Ecto neural progenitor cell (in vitro differentiated cells): ENCODE measurements at places on chromosomes 13 and 19.

- DNase-seq = no peak
Measured at GRCh38 chr19:610071-610800, 20.6 kb downstream of the HCN2 start.

- DNase-seq = no peak
Measured at GRCh38 chr13:39111145-39111544, 72.9 kb downstream of the NHLRC3 start.

DNA sequence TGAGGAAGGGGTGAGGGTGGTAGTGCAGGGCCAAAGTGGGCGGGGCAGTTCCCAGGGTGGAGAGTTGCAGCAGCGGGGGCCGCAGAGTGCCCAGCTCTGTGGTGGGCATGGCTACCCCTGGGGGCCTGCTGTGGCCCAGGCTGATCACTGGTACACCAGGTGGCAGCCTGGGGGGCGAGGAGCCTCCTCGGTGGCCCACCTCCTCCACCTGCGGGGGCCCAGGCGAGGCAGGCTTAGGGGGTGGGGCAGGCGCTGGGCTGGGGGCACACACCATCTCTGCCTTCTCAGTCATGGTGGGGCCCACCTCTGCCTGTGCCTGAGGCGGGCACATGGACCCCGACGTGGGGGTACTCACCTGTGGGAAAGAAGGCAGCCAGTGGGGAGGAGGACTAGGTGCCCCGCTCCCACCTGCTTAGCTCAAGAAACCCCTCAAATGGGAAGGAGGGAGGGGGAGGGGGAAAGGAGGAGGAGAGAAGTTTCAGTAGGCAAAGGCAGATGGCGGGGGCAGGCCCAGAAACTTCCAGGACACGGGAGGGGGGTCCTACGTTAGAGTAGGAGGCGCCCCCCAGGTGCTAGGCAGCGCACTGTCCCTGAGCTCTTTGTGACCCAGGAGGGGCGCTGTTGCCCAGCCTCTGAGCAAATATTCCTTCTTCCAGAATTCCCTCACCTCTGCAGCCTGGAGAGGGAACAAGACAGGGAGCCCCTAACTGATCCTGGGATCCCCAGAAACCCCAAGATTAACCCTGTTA is 1.6 kb downstream of the LYL1 start:
- no peak for DNase-seq

GRCh38 chr19:13926010-13926409 is 12.2 kb downstream of the PODNL1 start:
- no peak for DNase-seq

DNA sequence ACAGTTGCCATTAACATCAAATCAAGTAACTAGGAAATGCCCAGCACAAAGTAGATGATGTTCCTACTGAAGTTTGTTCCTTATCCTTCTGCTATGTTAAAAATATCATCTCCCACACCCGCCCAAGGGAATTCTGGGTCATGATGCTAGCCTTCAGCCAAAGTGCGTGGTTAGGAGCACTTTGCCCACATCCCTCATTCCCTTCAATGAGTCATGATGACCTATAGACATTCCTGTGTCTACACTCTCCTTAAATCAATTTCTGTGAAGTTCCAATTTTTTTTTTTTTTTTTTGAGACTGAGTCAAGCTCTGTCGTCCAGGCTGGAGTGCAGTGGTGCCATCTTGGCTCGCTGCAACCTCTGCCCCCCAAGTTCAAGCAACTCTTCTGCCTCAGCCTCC is 17.0 kb downstream of the RXFP2 start:
- DNase-seq = no peak

DNA sequence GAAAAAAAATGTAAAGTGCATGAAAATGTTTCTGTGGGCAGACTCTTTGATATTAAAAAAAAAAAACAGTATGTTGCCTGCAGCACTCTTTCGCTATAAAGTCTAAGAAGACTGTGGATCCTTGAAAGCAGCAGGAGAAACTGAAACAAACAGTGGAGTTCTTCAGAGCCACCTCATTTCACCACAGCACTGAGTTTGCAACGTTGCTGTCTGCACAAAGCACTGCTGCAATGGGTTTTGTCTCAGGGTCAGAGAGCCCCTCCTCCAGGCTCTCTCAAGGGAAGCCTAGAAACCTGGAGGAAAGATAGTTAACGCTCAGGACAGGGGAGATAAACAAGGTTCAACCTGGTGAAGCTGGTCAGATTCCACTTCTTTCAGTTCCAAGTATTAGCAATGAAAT is 248.7 kb downstream of the EFNB2 start:
- DNase-seq = no peak

GRCh38 chr13:27605099-27605498 is 15.2 kb downstream of the LNX2 start:
- DNase-seq = no peak

DNA sequence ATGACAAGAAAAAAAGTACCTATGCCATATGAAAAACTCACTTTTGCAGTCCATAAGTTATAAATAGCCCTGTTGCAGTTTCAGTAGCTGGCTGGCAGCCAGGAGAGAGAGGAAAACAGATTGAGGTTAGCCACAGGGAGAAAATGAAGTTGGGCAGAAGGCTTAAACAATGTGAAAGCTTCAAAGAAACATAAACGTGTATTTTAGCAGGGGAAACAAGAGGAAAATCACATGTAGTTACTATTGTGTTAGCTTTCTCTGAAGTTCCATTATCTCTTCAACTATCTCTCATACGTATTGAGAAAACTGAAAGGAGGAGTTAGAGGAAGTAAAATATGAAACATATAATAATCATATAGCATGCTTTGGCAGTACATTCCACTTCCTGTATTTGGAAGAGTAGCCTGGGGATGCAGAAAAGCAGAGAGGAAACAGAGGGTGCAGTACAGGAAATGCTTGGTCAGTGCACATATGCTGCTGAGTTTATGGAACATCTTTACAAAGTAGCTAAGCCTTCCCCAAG is 1551.1 kb downstream of the EFNB2 start:
- DNase-seq = no peak

GRCh38 chr19:3062165-3063105 is at the start of gene TLE5:
Gene TLE5 (minus strand): TSS chr19:3062495. CDS start chr19:3062200, 295 bp downstream.
- peak; percentile 64 for DNase-seq

- no peak for DNase-seq
Measured at GRCh38 chr13:42681326-42682100, 99.9 kb upstream of the FAM216B start.

DNA sequence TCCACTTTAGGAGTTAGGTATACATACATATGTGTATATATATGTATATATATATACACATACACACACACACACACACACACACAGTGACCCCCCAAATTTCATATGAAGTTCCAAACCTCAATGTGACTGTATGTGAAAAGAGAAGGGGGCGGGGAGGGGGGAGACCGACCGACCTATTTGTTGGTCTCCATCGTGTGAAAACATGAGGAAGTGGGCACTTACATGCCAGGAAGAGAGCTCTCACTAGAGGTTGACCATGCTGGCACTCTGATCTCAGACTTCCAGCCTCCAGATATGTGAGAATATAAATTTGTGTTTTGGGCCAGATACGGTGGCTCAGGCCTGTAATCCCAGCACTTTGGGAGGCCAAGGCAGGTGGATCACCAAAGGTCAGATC is 24.6 kb downstream of the ZNF562 start:
- DNase-seq = no peak

GRCh38 chr13:49112782-49113525 is 107.2 kb upstream of the MLNR start:
- no peak for DNase-seq

GRCh38 chr13:37701306-37701705 is 102.7 kb upstream of the POSTN start:
- DNase-seq = no peak

DNA sequence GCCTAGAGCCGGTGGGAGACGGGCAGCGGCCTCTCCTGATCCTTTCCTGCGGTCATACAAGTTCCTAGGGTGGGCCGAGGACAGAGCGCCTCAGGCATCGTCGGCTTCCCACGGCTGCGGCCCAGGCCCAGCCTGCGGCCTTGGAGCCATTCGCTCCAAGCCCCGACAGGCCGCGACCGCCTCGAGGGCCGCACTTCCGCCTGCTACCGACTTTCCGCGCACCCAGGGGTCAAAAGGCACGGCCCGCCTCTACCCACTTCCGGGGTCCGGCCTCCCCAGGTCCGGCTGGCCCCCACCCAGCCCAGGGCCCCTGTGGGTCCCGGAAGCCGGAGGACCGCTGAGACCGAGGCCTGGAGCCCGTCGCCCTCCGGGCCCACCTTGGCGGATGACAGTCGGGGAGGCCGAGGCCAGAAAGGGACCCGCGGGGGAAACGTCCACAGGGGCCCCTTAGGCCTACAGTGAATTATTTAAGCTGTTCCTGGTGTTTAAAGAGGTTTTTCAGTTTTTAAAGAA is 16.2 kb downstream of the ZIC2 start:
- DNase-seq = no peak

- no peak for DNase-seq
Measured at GRCh38 chr13:109314101-109314500, 472.3 kb downstream of the IRS2 start.

- no peak for DNase-seq
Measured at GRCh38 chr13:22693691-22694090, 487.1 kb upstream of the SGCG start.

GRCh38 chr13:37168151-37168550 is 62.7 kb upstream of the CSNK1A1L start:
- DNase-seq = no peak

DNA sequence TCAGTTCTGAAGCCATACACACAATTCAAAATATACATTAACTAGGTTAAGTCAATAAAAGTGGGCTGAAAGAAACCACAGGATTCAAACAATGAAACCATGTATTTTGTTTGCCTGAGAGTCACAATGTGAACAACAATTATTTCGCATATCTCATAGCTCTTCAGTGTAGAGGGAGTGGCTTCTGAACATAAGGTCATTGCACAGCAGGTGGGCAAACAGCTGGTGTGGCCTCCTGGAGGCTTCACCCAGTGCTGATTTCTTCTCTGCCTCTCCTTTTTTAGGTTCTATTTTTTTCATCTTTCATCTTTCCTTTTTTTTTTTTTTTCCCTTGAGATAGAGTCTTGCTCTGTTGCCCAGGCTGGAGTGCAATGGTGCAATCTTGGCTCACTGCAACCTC is 40.4 kb upstream of the ZNF254 start:
- DNase-seq = no peak

- no peak for DNase-seq
Measured at GRCh38 chr19:49939721-49940481, 10.6 kb upstream of the NUP62 start.

GRCh38 chr13:73336773-73337172 is 278.0 kb downstream of the KLF5 start:
- no peak for DNase-seq

GRCh38 chr19:46303691-46304397 is 7.0 kb downstream of the HIF3A start:
- peak; percentile 93 for DNase-seq
